Activated CD8-positive, alpha-beta memory T cell treated with anti-CD3 and anti-CD28 coated beads, Interleukin-2, amount 50 U/mL, for 4 hours (primary cell): ENCODE measurements at places on chromosomes 4 and X.

DNA sequence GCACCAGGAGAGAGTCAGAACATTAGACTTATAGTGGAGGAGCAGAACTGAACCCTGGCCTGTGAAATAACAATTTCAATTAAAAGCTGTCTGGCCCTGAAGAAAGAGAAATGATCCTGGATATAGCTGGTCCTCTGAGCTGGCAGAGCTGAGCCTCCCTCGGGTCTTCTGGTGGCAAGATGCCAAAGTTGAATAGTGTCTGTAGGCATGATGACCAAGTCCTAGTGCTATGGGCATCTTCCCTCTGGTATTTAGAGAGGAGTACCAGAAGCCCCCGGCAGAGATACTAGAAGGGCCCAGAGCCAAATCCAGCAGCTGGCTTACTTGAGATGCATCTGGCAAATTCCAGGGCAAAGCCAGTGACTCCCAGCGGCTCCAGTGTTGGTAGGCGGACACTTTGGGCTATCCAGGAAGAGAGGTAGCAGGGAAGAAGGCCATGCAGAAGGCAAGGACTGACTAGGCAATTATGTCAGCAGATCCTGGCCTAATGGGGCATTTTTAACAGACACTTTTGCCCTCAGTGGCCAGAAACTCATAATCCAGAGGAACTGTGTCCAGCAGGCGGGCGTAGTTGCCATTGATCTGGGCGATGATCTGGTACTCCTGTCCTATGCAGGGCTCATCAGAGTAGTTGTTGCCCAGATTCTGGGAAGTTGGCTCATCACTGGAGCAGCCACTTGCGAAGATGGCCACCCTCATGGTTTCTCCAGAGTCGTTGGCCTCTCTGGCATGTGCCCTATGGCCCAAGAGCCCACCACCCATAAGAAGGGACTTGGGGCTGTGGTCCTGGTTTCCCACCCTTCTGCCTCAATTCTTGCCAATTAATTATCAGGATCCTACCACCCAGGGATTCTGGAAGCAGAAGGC is 17.9 kb downstream of the VSIG4 start:
- DNase-seq = no peak

GRCh38 chr4:106301393-106302061 is 14.5 kb downstream of the TBCK start:
- DNase-seq = no peak

DNA sequence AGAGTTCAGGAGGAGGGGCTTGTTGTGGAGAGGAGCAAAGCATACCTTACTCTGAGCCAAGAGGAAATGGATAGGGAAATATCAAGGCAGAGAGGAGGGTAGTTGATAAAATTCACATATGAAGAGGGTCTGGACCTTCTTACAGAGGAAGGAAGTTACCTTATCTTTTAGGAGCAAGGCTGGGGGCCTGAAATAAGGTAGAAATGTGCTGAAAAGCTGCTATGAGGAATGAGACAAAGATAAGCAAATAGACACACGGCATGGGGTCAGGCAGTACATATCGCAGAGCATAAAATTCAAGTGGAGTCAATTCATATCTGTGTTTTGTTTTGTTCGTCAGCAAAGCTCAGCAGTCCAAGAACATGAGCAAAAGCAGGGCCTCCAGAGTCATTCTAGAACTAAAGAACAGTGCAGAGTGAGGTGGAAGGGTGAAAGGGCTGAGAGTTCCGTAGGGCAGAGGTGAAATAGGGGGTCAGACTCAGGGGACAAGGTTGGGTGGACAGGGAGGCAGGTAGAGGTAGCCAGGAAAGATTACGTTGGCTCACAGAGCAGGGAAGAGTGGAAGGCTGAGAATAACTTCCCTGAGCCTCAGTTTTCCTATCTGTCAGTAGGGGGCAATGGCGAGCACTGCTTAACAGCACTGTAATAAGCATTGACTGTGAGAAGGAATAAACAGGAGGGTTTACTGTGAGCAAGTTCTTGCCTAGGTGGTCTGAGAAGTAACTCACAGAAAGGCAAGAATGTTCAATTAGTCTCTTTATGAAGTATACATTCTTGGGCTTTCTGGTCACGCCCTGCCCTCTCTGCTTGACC is 9.2 kb downstream of the VSIG4 start:
- no peak for DNase-seq

GRCh38 chr4:41202820-41203568 is 11.3 kb downstream of the APBB2 start:
- DNase-seq = no peak

GRCh38 chrX:85052636-85053343 is 49.1 kb downstream of the APOOL start:
- no peak for DNase-seq

DNA sequence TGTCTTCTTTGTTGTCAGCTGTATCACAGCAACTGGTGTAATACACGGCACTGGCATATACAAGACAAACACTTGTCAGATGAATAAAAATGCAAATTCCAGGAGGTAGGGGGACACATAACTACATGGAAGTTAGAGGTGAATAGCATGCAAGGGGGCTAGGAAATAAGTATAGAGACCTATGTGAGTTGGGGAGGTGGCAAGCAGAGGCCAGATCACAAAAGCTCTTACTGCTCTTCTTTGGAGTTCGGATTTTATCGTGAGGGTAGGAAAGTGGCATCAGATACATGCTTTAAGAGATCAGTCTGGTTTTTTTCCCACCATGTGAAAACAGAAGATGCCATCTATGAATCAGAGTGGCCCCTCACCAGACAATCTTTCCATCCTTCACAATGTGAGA is 2.8 kb upstream of the SRP72 start:
- no peak for DNase-seq

DNA sequence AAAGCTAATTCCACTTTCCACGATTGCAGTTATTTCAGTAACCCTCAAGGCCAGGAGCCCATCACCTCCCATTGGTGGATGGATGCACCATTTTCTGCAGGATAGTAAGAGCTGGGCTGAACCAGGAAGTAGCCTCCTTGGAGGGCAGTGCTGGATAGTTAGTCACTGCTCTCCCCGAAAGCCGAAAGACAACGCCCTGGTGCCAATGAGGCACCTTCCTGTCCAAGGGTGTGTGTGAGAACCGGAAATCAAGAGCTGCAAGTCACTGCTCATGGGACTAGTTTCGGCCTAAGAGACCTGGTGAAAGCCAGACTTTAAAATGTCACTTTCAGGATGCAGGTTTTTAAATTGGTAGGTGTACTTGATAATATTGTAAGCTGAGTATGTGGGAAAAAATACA is 203.8 kb upstream of the HS3ST1 start:
- DNase-seq = no peak

DNA sequence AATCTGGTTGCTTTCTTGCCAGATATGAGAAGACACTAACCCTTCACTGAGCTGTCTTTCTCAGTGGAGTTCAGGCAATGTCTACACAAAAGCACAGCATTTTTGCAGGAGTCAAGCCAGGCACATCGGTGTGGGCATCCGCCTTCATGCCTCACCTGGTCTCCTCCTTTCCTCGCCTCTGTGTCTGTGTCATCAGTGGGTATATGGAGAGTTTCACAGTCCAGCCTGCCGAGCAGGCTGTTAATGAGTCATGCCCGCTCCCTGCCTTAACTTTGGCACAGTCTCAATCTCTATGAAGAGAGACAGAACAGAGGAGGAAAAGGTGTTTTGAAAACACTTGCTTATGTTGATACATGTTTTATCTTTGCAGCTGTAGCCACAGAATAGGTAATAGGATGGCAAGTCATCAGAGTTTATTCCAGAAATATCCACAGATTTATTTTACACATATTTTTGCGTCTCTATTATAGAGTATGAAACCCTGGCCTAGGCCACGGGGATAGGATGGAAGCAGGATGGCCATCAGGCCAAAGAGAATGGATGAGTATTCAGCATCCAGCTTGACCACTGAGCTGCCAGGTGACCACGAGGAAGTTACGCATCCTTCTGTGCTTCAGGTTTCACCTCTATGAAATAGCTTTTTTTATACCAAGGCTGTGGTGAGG is 32.8 kb upstream of the MAML3 start:
- no peak for DNase-seq

GRCh38 chrX:31819455-31819854 is 747.6 kb upstream of the FTHL17 start:
- DNase-seq = no peak

DNA sequence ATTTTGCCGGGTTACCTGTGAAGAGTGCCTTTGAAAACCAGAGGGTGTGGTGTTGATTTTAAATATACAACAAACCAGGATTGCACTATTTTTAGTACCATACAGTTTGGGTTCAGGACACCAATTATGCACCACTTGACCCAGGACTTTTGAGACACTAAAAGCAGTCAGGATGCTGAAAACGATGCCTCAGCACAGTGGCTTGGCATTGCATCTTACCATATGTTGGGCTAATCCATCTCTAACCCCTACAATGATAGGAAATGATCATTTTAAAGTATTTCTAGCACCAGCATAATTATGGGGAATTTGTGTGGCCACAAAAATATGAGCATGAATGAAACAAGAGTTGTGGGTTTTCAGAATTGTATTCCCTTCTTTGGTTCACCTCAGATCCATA is 4.1 kb downstream of the IBSP start:
- DNase-seq = no peak

- no peak for DNase-seq
These were observed 676.8 kb upstream of the HS3ST1 start for GRCh38 chr4:12105519-12105918.

- no peak for DNase-seq
These were observed 2073.4 kb downstream of the ARAP2 start for GRCh38 chr4:34170946-34171345.

GRCh38 chr4:64584981-64585557 is 175.8 kb upstream of the TECRL start:
- DNase-seq = no peak

GRCh38 chr4:81818385-81818920 is 346.7 kb upstream of the RASGEF1B start:
- DNase-seq = no peak

DNA sequence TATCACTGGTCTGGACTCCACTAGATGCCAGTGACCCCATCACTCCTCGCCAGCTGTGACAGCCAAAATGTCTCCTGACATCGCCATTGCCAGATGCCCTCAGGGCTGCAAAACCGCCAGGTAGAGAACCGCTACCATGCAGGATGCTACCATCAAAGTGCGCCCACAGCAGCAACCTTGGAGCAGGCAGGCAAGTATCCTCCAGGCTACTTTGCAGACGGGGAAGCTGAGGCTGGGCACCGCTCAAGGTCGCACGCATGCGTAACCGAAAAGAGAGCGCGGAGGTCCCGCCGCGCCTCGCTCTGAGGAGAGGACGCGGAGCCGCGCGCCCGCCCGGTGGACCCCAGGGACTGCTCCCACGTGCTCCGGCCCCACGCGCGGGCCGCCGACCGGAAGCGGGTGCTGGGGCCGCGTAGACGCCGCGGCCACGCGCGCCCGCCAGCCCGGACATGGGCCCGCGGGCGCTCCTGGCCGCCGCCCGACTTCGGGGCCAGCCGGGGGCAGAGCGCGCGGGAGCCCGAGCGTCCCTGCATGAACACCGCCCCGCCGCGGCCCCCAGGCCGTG is at the start of gene STS:
TSS of gene STS (plus strand) at position 300 of the 565 bp plus-strand sequence. CDS start 105,488 bp downstream, outside the sequence.
- DNase-seq = peak; percentile 51

DNA sequence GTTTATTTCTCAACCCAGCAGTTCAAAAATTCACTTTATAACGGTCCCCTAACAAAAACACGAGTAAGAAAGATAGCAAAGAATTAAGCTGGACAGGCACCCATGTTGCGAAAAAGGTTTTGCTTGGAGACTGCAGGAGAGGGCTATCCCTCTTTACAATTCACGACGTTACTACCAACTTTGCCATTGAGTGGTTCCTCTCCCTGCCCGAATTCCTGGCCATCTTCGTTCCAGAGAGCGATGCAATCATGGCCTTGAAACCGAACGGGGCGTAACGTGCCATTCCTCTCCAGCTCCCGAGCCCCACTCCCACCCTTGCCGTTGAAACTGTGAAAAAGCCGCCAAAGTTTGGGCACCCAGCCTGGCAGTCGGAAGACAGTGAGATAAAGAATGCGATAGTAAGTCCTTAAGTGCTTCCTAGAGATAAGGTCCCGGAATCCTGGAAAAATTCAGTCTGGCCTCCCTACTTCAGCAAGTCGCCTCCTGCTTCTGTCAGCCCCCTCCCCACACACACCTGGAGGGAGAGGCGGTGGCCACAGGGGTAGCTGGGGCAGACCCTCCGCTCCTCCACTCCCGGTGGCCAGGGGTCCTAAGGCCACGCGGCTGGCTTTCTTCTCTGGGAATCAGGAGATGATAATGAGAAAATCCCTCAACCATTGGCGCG is 65.2 kb downstream of the FBXO8 start:
- DNase-seq = no peak
